ENCODE measurements at places on chromosomes 1 and 21. TPM values are rescaled to one million over a fixed set of nuclear protein-coding genes. Genes with fewer than 3 reads are reported as not detected.

GRCh38 chr1:222754366-222755139, 17.6 kb downstream of the FAM177B start:
- DNase-seq = peak; percentile 65

DNA sequence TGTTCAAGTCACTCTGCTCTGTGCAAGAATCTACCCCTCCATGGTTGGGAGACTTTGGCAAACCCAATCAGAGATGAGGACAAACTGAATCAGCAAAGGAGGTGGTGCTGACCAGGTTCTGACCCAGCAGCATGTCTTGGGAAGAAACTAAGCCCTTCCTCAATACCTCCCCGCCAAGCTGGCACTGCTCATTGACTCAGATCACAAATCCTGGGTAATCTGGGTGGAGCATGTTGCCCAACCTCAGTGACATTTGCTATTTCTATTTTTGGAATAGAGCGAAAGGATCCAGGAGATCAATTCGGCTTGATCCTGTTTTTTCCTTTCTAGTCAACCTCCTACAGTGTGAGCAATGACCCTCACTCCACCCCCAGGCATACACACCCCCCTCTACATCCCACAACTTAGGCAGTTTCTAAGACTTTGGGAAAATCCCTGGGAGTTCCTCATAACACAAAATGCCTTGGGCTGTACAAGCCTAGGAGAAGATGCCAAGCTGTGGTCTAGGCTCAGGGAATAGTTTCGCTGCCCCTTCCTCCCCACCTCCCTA, 166.8 kb upstream of the KCNJ6 start:
- no peak for DNase-seq

DNA sequence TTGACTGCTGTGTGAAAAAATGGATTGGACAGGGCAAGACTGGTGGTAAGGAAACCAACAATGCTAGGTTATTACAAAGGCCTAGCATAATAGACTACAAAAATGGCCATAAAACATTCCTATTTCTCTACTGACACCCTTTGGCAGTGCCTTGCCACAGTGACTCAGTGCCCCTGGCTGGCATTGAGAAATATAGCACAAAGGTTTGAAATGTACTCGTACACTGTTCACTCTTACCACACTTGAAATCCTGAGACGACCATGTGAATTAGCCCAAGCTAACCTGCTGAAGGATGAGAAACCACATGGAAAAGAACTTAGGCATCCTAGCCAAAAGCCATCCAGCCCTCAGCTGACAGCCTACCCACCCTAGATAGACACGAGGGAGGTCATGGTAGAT, 149.8 kb upstream of the PALMD start:
- no peak for DNase-seq

The BCL2L15 gene
- total RNA-seq = 0.48 TPM

The NFASC gene
- 1.6 TPM for total RNA-seq

GRCh38 chr1:55064861-55065263, 25.5 kb downstream of the PCSK9 start:
- DNase-seq = no peak

The RPRD2 gene
- 20.3 TPM for total RNA-seq

GRCh38 chr1:155761736-155762405, 73.0 kb downstream of the DAP3 start:
- DNase-seq = no peak
